ENCODE measurements at places on chromosomes 7 and 10.

DNA sequence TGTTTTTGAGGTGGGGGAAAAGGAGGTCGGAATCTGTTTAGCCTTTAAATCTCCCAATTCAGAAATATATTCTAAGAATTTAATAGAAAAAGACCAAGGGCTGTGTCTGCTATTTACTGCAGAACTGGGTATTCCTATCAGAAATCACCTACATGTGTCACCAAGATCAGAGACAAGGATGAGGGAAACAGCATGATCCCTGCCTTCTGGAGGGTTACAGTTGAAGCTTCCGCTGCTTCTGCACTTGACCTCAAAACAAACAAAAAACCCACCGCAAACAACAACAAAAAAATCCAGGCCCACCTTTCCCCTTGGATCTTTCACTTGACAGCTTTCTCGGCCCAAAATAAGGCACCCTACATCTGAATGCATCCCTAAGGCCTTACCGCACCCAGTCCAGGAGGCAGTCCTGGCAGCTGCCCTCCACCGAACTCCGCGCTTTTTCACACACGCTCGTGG, 750 bp upstream of the CDK14 start:
- DNase-seq: no peak

GRCh38 chr7:148695953-148696352, 2.8 kb upstream of the CUL1 start:
- DNase-seq: no peak

- no peak for DNase-seq
Measured at GRCh38 chr7:150848111-150848510, 4.2 kb upstream of the AOC1 start.

- DNase-seq: no peak
Measured at GRCh38 chr10:116000151-116000842, 272.7 kb downstream of the GFRA1 start.

DNA sequence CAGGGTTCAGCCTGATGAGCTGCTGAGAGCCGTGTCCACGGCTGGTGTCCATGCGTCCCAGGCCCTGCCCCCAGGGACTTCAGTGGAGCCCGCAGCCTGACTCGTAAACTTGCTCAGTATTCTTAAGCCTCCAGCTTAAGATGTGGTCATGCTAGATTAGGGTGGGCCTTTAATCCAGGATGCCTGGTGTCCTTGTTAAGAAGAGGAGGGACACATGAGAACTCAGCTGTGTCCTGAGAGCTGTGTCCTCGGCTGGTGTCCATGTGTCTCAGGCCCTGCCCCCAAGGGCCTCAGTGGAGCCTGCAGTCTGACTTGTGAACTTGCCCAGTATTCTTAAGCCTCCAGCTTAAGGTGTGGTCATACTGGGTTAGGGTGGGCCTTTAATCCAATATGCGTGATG, 23.0 kb downstream of the DOCK1 start:
- DNase-seq: no peak

GRCh38 chr10:28508304-28508925, 24.5 kb upstream of the WAC start:
- DNase-seq: no peak

- DNase-seq: no peak
Measured at GRCh38 chr7:854118-854775, 22.0 kb downstream of the SUN1 start.

DNA sequence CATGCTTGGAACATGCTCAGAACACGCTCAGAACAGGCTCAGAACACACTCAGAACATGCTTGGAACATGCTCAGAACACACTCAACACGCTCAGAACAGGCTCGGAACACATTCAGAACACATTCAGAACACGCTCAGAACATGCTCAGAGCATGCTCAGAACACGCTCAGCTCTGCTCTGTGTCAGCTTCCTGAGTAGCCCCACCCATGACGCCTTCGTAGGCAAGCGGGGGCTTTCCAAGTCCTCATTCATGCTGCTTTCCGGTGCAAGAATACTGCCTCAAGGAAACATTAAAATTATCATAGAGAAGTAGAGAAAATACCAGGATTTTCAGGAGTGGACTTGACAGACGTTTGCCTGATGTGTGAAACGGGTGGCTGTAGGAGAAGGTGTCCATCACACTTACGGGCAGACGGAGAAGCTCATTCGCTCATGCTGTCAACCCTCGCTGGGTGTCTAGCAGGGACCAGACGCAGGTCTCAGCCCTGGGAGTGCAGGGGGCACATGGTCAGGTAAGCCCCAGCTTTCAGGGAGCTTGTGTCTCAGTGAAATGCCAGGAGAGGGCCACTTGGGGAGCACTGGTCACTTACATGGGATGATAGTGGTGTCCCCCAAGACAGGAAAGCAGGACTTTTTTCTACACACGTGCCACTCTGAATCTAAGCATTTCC, 24.7 kb downstream of the EN2 start:
- no peak for DNase-seq

GRCh38 chr7:158255156-158255555, 332.5 kb downstream of the PTPRN2 start:
- no peak for DNase-seq

DNA sequence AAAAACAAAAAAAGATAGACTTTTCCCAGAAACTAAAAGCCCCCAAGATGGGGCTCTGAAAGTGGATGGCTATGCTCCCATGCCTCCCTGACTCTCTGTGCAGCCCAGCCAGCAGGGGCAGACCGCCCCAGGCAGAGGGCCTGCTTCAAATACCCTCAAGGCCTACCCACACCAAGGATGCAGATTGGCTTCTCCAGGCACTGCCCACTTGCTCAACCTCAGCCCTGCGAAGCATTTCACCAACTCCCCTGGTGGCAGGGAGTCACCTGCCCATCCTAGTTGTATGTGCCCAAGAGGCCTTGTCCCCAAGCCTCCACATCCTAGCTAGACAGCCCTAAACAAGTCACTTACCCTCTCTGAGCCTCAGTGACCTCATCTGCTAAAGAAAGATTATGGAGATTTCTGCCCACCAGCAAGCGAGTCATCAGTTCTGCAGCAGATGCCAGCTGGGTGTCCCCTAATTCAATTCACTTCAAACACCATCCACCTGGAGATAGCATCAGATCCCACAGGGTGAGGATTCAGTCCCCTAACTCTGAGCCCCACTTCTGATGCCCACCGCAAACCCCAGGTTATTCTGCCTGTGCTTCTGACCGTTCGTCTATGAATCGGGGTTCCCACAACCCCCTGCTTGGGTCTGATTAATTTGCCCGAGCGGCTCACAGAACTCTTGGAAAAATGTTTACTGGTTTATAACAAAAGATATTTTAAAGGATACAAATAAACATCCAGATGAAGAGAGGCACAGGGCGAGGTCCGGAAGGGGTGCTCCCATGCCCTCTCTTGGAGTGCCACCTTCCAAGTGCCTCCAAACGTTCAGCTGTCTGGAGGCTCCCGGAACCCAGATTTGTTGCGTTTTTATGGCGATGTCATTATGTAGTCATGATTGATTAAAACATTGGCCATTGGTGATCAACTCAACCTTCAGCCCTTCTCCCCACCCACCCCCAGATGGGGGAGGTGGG, 18.6 kb upstream of the ZMIZ1 start:
- no peak for DNase-seq

DNA sequence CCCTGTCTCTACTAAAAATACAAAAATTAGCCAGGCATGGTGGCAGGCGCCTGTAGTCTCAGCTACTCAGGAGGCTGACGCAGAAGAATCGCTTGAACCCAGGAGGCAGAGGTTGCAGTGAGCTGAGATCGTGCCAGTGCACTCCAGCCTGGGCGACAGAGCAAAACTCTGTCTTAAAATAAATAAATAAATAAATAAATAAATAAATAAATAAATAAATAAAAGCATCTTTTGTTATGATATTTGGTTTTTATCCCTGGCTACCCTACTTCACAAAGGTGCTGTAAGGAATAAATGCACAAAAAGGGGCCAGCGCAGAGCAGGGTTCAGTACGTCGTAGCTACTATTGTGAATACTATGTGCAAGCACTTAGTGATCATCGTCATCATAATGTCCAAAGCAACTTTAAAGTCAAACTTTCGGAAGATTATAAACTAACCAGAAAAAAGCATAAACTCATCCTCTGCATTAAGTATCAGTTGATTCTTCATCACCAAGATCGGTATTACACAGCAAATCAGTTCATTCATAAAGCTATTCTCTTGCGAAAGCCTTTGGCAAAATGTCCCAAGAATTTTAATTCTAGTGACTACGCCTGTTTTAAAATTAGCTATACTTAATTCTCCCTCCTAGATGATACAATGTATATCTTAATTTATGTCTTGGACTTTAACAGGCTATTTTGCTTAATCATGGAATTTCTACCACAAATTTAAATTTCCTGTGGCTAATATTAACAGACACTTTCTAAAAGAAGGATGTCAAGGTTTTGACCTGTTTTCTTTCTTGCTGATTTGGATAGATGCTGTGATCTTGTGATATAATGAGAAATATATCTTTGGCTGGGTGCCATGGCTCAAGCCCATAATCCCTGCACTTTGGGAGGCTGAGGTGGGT, 7.6 kb upstream of the NFE2L3 start:
- no peak for DNase-seq

GRCh38 chr10:122455376-122456079, 1.1 kb downstream of the ARMS2 start:
- DNase-seq: no peak

DNA sequence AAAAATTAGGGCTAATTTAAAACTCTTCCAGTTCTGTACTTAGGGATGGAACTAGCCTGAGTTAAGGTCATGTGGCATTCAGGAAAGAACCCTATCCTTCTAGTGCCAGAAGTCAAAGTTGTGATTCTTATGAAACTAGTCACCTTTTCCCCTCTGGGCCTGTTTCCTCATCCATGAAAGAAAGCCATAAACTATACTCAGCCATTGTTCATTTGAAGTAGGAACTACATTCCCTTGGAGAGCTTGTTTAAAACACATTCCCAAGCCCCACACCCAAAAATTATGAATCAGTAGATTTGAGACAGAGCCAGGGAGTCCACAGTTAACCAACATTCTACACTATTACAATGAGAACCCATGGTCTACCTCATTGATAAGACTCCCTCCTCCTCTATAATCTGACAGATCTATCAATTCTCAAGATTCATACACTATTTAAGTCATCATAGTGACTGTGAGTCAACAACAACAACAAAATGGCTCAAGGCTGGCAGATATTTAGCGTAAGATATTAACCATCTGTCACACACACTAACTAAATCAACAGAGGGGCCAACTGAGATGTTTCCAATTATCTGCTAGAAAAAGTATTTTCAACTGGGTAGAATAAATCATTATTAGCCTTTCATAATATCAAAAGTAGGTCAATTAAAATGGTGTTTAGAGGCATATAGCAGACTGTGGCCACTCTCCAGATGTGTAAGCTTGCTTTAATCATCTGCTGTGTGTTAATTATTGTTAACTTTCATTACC, 102.3 kb downstream of the SLC25A13 start:
- DNase-seq: no peak

- no peak for DNase-seq
Measured at GRCh38 chr7:74617180-74617744, 40.3 kb upstream of the GTF2I start.

DNA sequence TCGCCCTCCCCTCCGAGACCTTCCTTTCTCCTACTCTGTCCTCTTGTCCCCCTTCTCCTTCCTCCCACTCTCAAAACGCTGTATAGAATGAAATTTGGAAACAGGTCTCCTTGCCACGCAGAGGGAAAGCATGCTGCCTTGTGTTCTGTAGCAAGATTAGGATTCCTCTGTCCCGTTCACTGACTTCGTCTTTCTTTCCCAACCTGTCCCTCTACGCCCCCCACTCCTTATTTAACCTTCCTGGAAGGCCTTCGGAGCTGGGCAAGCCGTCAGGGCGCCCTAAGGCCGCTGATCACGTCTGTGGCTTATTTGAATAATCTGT, 1.3 kb downstream of the HOXA9 start:
- DNase-seq: no peak
